GM23248 (cell line): ENCODE measurements at places on chromosomes 5 and 9. TPM values are rescaled to one million over a fixed set of nuclear protein-coding genes. Genes with fewer than 3 reads are reported as not detected.

Gene RNF180
- total RNA-seq: 0.32 TPM in 1 of 2 replicates, not detected in the other

DNA sequence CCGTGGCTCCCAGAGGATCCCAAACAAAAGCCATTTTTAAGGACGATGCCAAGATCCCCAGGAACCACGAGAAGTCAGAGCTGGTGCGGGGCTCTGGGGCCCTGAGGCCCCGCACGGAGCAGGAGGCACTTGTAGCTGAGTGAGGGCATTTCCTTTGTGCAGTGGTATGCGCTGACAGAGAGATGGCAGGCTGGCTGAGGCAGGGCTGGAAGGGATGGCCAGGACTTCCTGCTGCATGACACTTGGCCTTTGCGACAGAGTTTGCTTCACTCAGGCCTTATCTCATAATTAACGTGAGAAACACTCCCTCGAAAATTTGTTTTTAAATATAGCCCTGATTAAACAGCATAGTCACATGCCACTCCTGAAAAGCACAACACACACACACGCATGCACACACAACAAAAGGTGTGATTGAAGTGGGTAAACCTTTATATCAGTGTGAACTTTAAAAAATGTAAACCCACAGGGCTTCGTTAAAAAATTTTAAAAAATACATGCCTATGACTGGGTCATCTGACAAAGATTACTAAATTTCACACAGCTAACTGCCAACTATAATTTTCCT is 536.6 kb downstream of the PDE4D start:
- no peak for DNase-seq

GRCh38 chr5:171425596-171426244 is 6.3 kb downstream of the FGF18 start:
- no peak for DNase-seq

Gene FOXI1
- total RNA-seq: not detected in 2 replicates

GRCh38 chr9:5644501-5644900 is 15.6 kb downstream of the RIC1 start:
- DNase-seq: peak; percentile 27

Gene NR5A1
- not detected in 2 replicates for total RNA-seq

GRCh38 chr9:120931231-120932085 is 4.9 kb upstream of the TRAF1 start:
- DNase-seq: peak; percentile 85

Gene MYORG
- total RNA-seq: 0.13 and 1.1 TPM in 2 replicates

- peak; percentile 75 for DNase-seq
These were observed 170.5 kb downstream of the NNT start for GRCh38 chr5:43773478-43773844.

GRCh38 chr5:132058646-132059042 is 1.8 kb upstream of the IL3 start:
- no peak for DNase-seq

GRCh38 chr5:41736641-41737040 is 133.6 kb downstream of the OXCT1 start:
- DNase-seq: peak; percentile 39

- no peak for DNase-seq
These were observed 114.5 kb downstream of the RXRA start for GRCh38 chr9:134440636-134441226.

Gene GMCL2
- not detected in 2 replicates for total RNA-seq

Gene FOXD4
- total RNA-seq: 0.63 TPM in 1 of 2 replicates, not detected in the other

Gene PCDHGC3
- total RNA-seq: 44.6 and 53.1 TPM in 2 replicates

DNA sequence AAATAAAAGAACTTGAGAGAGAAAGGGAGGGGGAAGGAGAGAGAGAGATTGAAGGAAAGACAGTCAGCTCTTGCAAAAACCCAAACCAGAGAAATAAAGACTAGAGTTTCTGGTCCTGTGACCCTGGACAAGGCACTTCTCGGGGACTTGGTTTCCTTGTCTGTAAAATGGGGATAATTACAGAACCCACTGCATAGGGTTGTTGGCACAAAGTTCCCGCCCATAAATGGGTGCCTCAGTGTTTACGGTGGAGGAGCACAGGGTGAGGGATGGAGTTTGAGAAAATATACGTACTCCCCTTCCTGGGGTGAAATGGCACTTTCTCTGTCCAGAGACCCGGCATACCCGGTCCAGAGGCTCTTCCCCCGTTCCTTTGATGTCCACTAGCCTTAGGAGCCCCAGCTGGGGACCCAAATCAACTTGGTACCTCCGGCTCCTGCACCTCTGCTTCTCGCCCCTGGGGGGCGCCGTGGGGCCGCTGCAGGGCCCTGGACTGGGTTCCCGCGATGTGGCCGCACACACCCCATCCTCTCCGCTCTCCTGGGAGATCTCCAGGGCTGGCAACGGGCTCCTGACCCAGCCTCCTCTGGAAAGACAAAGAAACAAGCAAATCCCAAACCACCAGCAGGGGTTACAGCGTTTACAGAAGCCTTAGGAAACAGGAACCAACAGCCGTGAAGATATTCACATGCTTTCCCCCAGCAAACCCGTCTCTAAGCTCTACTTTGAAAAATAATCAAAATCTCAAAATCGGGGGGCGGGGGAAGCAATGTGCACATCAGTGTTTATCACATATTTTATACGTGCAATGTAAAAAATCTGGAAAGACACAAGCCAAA is 26.3 kb downstream of the PTGES start:
- peak; percentile 90 for DNase-seq

GRCh38 chr5:125331987-125332598 is 585.7 kb upstream of the ZNF608 start:
- no peak for DNase-seq

- DNase-seq: peak; percentile 11
These were observed 42.8 kb downstream of the TIMD4 start for GRCh38 chr5:156920042-156920860.

Gene GTF3C4
- total RNA-seq: 13.0 and 15.8 TPM in 2 replicates

DNA sequence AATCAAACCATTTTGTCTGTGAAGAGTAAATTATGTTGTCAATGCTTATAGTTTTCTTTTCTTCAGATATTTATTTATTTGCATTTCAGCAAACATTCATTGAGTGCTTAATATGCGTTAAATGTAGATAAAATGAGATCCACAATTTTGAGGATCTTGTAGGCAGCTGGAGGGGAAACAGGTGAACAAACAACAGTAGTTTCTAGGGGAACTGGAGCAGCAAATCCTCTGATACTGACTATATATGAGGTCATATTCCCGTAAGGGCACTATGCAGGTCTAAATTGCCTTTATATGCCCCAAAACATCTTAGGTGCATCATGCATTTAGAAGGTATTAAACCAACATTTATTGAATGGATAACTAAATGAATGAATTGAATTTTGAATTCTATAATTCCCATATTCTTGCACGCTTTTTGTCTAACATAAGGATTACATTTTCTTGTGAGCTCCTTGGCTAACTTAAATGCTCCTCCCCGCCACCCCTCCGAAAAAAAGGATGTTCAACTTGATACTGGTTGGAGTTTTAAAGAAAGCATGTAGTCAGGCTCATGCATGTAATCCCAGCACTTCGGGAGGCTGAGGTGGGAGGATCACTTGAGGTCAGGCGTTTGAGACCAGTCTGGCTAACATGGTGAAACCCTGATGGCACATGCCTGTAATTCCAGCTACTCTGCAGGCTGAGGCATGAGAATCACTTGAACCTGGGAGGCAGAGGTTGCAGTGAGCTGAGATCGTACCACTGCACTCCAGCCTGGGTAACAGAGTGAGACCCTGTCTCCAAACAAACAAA is 299.8 kb downstream of the TMEM38B start:
- DNase-seq: no peak

DNA sequence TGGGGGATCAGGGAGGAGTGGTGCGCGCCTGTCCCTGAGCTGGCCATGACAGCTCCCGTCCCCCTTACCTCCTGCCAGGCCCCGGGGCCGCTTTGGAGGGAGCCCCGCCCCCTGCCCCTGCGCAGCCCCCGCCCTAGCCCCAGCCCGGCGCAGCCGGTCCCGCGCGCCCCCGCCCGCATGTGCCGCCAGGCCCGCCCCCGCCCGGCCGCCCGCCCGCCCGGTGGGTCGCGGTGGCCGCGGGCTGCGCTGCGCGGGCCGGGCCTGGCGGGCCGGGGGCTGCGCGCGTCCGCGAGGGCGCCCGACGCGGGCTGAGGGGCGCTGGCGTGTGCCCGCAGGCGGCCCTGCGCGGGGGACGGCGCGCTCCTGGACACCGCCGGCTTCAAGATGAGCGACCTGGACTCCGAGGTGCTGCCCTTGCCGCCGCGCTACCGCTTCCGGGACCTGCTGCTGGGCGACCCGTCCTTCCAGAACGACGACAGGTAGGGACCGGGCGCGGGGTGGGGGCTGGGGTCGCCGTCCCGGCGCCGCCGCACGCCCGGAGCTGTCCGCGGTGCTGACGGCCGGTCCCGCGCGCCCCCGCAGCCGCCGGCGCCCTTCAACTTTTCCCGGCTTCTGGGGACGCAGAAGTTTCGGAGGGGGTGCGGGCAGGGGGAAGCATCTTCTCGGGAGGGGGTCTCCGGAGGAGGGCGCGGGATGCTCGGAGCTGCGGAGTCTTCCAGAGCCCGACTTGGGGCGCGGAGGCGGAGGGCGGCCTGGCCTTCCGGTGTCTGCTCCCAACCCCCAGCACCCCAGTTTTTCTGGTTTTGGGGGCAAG is 12.5 kb downstream of the KCNT1 start:
- DNase-seq: no peak

DNA sequence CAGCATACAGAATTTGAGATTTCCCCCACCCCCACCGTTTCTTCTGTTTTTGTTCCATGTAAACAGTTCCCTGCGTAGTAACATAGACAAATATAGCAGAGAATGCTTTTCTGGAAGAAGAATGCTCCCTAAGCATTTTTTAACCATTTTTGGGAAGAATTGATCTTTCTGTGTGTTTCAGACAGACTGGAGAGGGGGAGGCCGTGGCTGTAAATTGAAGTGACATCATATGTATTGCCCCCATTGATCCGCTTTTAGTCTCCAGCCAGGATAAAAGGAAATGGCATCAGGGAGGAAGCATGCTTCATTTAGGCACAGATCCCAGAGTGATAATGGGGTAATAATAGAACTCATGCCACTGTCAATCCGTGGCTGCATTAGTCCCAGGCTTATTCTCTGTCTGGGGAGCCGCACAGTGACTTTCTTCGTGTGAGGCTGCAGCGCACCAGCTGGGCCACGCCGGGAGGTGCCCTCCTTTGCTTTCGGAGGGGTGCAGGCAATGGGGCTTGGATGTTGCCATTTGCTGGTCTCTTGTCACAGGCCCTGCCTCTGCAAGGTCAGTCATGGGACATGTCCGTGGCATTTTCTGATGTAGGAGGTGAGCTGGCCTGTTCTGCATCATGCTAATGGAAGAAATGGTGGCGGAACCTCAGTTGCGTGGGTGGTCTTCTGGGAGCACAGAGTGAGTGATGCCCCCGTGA is 261.5 kb downstream of the FANCC start:
- peak; percentile 79 for DNase-seq

Gene ISL1
- total RNA-seq: not detected in 2 replicates
